ENCODE measurements at places on chromosomes 5 and 9.
A peak's percentile ranks its signal among the peaks of the same experiment; 100 is the strongest.

GRCh38 chr5:18630458-18631045 lies 996.3 kb downstream of the TAF11L14 start:
- no peaks in the 10 kb centered on the region for H3K4me1 ChIP-seq
- H3K36me3 ChIP-seq = no peaks in the 10 kb centered on the region
- H3K27me3 ChIP-seq = no peaks in the 10 kb centered on the region
- no peak for DNase-seq
- no peak overlapping the region for H3K4me3 ChIP-seq

DNA sequence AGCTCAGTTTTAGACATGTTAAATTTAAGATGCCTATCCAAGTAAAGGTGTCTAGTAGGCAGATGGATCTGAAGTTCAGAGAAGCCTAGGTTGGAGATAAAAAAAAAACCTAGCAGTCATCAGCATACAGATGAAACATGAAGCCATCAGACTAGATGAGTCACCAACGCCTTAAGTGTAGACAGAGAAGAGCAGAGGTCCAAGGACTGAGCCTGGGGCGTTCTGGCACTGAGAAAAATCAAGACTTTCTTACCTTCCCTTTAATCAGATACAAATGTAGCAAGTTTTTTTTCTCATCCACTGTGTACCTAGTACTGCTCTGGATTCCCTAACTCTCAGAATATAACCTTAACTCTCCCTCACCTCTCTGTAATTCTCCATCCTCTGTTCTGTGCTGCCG lies 97.3 kb downstream of the SIL1 start:
- H3K36me3 ChIP-seq = no peaks in the 10 kb centered on the region
- peaks cover 26% of the 10 kb centered on the region for H3K4me1 ChIP-seq
- no peak for DNase-seq
- H3K4me3 ChIP-seq = no peak overlapping the region
- H3K27ac ChIP-seq = no peak overlapping the region

- no peak overlapping the region for H3K27ac ChIP-seq
- H3K27me3 ChIP-seq = peaks cover 5% of the 10 kb centered on the region
- H3K4me3 ChIP-seq = no peak overlapping the region
Observed at GRCh38 chr9:16196206-16196605, 643.4 kb downstream of the CCDC171 start.

- DNase-seq = no peak
- no peak overlapping the region for H3K4me3 ChIP-seq
- H3K4me1 ChIP-seq = peaks cover 4% of the 10 kb centered on the region
- no peaks in the 10 kb centered on the region for H3K27me3 ChIP-seq
Observed at GRCh38 chr5:867300-867870, 16.6 kb upstream of the ZDHHC11 start.

DNA sequence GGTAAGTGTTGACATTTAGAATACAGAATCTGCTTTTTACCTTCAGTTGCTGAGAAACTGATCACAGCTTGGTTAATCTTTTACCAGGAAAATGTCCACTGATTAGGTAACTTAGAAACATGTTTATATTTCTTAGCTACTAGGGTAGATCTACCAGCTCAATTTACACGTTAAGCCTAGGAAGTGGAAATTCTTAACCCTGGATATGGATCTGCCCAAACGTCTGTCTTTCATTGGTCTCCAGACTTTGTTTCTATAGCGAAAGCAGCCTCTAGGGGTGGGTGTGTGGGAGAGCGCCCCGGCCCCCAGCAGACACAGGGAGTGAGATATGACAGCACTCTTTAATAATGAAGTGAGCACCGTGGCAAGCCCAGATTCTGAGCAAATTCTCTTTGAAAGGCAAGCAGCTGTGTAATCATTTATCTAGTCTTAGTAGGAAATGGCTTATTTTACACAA lies 141.6 kb upstream of the ZNF608 start:
- peaks cover 13% of the 10 kb centered on the region for H3K4me1 ChIP-seq
- H3K36me3 ChIP-seq = no peaks in the 10 kb centered on the region
- no peak overlapping the region for H3K4me3 ChIP-seq
- H3K27ac ChIP-seq = no peak overlapping the region

DNA sequence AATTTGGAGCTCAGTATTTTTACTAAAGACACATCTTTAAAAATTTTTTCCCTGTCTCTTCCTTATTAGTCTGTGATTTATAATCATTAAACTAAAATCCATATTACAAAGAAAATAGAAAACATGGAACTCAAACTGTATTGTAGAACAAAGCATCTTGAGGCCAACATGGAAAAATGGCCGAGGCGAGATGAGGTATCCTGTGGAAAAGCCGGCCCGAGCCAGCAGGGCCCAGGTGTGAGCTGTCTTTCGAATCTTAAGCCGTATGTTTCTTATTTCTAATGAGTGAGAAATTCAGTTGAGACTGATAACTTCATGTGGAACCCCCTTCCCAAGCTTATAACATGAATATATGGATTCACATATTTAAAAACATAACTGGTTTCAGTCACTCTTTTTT lies 170.4 kb upstream of the OTULINL start:
- peaks cover 47% of the 10 kb centered on the region for H3K36me3 ChIP-seq
- no peaks in the 10 kb centered on the region for H3K27me3 ChIP-seq
- H3K27ac ChIP-seq = peak overlapping the region; percentile 72
- H3K4me1 ChIP-seq = peaks cover 26% of the 10 kb centered on the region

DNA sequence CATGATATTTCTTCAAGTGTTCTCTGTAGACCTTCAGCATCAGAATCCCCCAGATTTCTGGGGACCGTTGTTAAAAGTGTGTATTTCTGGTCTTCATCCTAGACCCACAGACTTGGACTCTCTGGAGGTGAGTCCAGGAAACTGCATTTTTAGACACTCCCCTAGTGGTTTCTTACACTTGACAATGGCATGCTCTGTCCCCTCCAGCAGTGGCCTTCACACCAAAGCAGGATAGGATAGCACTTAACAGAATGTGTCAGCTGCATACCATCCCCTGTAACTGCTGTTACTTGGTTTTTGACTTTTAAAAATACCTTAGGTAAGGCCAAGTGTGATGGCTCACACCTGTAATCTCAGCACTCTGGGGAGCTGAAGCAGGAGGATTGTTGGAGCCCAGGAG lies 20.8 kb downstream of the CDO1 start:
- no peaks in the 10 kb centered on the region for H3K27me3 ChIP-seq
- no peaks in the 10 kb centered on the region for H3K4me1 ChIP-seq
- no peak for DNase-seq
- no peak overlapping the region for H3K4me3 ChIP-seq
- no peak overlapping the region for H3K27ac ChIP-seq
- H3K36me3 ChIP-seq = no peaks in the 10 kb centered on the region

GRCh38 chr9:79256691-79257213 lies 315.0 kb upstream of the TLE4 start:
- H3K36me3 ChIP-seq = no peaks in the 10 kb centered on the region
- no peak overlapping the region for H3K27ac ChIP-seq
- peaks cover 12% of the 10 kb centered on the region for H3K27me3 ChIP-seq

- H3K27me3 ChIP-seq = no peaks in the 10 kb centered on the region
- no peaks in the 10 kb centered on the region for H3K36me3 ChIP-seq
- H3K27ac ChIP-seq = no peak overlapping the region
Observed at GRCh38 chr9:110602281-110602680, 22.7 kb upstream of the SVEP1 start.

DNA sequence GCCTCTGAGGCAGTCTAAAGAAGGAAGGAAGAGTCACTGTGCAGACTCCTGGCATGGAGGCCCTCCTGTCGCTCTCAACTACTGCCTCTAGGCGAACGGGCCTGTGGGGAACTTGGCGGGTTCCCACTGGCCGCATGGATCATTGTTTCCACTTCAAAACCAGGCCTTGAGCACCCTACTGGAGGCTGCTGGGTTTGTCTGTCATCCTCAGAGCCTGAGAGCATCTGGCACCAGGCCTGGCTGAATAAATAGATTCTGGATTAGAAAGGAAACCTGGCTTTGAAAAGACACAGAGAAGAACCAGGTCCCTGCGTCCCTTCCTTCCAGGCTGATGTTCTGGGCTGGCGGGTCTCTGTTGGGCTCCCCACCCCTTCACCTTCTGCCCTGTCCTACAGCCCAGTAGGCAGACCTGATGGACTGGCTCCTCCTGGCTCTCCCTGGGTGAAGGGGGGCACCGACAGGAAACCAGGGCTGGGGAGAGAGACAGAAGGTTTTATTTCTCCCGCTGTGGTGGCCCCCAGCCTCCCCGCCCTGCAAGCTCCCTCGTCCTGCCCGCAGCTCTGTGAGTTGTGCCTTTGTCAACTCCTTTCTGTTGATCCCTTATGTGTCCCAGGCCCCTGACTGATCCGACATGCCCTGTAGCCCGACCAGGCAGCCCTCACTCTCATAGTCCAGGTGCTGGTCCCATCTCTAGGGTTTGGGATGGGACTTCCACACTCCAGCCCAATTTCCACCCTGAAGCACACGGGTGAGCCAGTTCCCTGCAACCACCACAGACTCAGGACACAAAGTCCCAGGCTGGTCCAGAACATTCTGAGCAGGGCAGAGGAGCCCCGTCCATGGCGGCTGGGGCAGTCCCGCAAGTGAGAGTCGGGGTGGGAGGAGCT lies 50.1 kb downstream of the ADAMTS2 start:
- no peak overlapping the region for H3K27ac ChIP-seq
- H3K36me3 ChIP-seq = no peaks in the 10 kb centered on the region
- H3K4me3 ChIP-seq = no peak overlapping the region
- peaks cover 16% of the 10 kb centered on the region for H3K4me1 ChIP-seq

DNA sequence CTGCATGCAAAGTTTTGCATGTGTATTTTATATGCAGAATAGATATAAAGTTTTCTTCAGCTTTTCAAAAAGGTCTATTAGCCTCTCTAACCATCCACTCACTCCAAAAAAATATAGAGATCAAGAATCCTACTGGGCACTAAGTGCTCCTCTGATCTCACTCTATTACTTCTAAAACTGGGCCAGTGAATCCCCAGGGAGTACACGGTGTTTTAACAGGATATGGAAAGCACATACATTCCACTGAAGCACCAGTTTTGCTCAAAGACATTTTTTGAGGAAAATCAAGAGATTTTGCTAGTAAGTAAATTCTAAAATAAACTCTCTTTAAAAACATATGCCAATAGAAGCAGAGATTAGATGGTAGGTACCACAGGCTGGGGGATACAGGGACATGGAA lies 95.2 kb downstream of the DEPDC1B start:
- no peaks in the 10 kb centered on the region for H3K36me3 ChIP-seq
- DNase-seq = no peak
- H3K4me3 ChIP-seq = no peak overlapping the region
- H3K4me1 ChIP-seq = no peaks in the 10 kb centered on the region
- no peak overlapping the region for H3K27ac ChIP-seq
- no peaks in the 10 kb centered on the region for H3K27me3 ChIP-seq

DNA sequence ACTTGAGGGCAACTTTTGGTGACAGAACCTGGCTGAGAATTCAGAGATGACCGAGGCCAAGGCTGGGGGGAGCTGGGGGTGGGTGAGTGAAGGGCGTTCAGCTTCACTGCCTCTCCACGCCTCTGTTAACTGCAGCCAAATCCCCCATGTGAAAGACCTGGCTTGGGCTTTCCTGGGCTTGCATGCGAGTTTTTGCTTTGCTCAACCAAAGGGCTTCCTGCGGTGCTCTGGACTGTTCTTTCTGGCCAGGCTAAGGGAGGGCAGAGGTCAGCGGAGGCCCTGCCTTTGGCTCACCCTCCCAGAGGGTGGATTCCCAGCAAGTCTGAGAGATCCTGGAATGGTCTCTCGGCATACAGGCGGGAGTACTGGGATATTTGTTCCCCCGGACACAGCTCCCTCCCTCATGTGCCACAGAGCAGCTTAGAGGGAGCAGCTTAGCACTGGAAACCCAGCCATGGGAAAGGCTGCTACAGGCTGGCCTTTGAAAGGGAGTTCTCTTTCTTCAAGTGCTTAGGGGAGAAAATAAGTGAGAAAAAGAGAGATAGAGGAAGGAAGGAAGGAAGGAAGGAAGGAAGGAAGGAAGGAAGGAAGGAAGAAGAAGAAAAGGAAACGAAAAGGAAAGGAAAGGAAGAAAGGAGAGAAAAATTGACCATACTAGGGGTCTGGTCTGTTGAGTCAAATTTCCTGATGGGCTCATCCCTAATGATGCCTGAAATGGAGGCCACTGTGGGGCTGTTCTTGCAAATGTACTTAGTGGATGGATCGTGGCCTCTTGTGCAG lies 158.8 kb downstream of the FGF18 start:
- peak overlapping the region; percentile 91 for H3K27ac ChIP-seq
- no peaks in the 10 kb centered on the region for H3K36me3 ChIP-seq
- peaks cover 70% of the 10 kb centered on the region for H3K4me1 ChIP-seq

DNA sequence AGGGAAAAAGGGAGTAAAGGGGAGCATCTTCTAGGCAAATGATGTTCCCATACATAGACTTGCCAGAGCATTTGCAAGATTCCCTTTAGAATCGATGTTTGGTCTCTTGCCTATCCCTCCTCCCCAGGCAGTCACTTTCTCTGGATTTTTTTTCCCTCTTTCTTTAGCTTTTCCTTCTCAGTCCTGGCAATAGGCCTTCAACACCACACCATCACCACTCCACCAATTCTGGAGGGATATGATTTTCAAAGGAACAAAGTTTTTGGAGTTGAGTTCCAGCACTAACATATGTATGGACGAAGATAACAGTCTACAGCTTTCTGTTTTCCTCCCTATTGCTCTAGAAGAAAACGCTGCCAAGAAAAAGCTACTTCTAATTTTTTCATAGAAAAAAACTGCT lies 377.4 kb downstream of the PDE4D start:
- H3K4me1 ChIP-seq = no peaks in the 10 kb centered on the region
- peak overlapping the region; percentile 57 for H3K27ac ChIP-seq
- no peaks in the 10 kb centered on the region for H3K36me3 ChIP-seq
- no peak overlapping the region for H3K4me3 ChIP-seq

GRCh38 chr5:75167345-75167744 lies 69.3 kb downstream of the ANKRD31 start:
- H3K4me1 ChIP-seq = no peaks in the 10 kb centered on the region
- DNase-seq = no peak
- H3K4me3 ChIP-seq = no peak overlapping the region

DNA sequence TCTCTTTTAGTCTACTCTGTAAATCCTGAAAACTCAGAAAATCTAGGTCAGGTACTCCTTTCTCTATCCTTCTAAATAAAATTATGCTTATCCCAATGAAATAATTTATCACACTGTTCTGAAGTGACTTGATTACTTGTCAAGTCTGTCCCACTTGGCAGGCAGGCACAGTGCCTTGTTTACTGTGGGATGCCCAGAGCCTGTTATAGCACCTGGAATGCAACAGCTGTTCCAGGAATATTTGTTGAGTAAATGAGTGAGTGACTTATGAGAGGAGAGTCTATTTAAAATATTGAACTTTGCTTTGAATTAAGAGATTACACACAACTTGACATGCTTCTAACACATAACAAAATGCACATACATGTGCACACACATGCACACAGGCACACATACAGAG lies 130.0 kb downstream of the MPDZ start:
- peaks cover 6% of the 10 kb centered on the region for H3K36me3 ChIP-seq
- H3K4me1 ChIP-seq = peaks cover under 1% of the 10 kb centered on the region
- H3K27me3 ChIP-seq = no peaks in the 10 kb centered on the region
- H3K27ac ChIP-seq = no peak overlapping the region
- H3K4me3 ChIP-seq = no peak overlapping the region
